ENCODE measurements at places on chromosomes 5 and 9. TPM values are rescaled to one million over a fixed set of nuclear protein-coding genes. Genes with fewer than 3 reads are reported as not detected.

GRCh38 chr9:33868440-33868973 lies 51.5 kb downstream of the UBE2R2 start:
- no peaks in the 10 kb centered on the region for H3K27me3 ChIP-seq
- H3K36me3 ChIP-seq = no peaks in the 10 kb centered on the region
- no peak for DNase-seq
- H3K4me1 ChIP-seq = no peaks in the 10 kb centered on the region

- no peaks in the 10 kb centered on the region for H3K27me3 ChIP-seq
- no peak for DNase-seq
- H3K4me1 ChIP-seq = no peaks in the 10 kb centered on the region
- H3K4me3 ChIP-seq = no peak overlapping the region
- H3K27ac ChIP-seq = no peak overlapping the region
Measured at GRCh38 chr9:93560991-93561390, 15.4 kb upstream of the PHF2 start.

- H3K4me1 ChIP-seq = no peaks in the 10 kb centered on the region
- no peak overlapping the region for H3K27ac ChIP-seq
- DNase-seq = no peak
- H3K4me3 ChIP-seq = no peak overlapping the region
- no peaks in the 10 kb centered on the region for H3K27me3 ChIP-seq
Measured at GRCh38 chr9:108209132-108209685, 646.6 kb downstream of the ACTL7B start.

DNA sequence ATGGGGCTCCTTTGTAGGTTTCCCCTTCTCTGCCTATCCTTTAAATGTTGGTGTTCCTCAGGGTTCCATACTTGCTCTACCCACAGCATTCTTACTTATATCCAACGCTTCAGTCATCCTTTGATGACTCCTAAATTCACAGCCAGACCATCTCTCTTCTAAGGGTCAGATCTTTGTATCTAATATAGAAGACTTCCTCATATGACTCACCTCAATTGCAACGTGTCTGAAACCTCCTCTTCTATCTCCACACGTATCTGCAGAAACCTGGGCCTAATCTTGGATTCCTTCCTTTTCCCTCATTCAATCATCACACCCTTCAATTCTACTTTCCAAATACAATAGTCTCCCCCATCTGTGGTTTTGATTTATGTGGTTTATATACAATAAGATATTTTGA lies 68.3 kb downstream of the HMGCR start:
- no peak for DNase-seq
- no peaks in the 10 kb centered on the region for H3K27me3 ChIP-seq
- no peak overlapping the region for H3K27ac ChIP-seq
- H3K4me3 ChIP-seq = no peak overlapping the region

- no peak overlapping the region for H3K27ac ChIP-seq
- H3K4me1 ChIP-seq = no peaks in the 10 kb centered on the region
- H3K36me3 ChIP-seq = no peaks in the 10 kb centered on the region
Measured at GRCh38 chr9:86545090-86545489, 190.9 kb upstream of the TUT7 start.

DNA sequence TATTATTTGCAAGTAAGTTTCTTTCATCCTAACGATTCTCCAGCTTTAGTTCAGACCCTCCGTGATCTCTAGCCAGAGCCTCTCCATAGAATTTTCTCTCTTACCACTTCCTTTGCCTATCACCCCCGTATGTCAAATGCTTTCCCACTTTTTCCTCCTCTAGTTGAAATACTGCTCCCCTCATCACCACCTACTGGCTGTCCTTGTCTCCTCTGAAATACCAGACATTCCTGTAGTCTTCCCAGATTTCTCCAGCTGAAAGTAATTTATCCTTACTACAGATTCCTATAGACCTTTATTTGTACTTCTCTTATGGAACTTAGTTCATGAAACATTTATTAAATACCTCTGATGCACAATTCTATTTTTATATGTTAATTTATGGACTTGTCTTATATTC lies 36.0 kb upstream of the GLIPR2 start:
- peaks cover 35% of the 10 kb centered on the region for H3K4me1 ChIP-seq
- H3K27ac ChIP-seq = peak overlapping the region; percentile 78
- H3K4me3 ChIP-seq = no peak overlapping the region
- no peaks in the 10 kb centered on the region for H3K36me3 ChIP-seq
- no peaks in the 10 kb centered on the region for H3K27me3 ChIP-seq

- no peak overlapping the region for H3K4me3 ChIP-seq
- H3K4me1 ChIP-seq = no peaks in the 10 kb centered on the region
- no peak for DNase-seq
- H3K27ac ChIP-seq = no peak overlapping the region
- no peaks in the 10 kb centered on the region for H3K27me3 ChIP-seq
- no peaks in the 10 kb centered on the region for H3K36me3 ChIP-seq
Measured at GRCh38 chr9:117541181-117541580, 126.3 kb upstream of the ASTN2 start.

DNA sequence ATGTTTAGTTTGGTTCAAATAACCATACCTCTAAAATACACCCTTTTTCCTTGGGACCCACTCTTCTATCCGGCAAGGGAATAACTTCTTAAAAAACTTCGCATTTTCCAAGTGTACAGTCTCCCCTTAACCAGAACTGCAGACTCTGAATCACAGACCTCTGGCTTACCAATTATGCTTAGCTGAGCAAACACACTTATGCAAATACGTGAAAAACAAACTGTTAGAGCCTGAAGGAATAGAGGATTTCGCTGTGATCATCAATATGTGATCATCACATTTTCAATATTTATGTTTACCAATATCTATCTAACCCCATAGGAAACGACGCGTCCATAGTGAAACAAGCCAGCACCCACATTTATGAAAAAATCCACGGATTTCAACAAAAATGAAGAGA lies 1.3 kb downstream of the LPAR1 start:
- peaks cover 8% of the 10 kb centered on the region for H3K36me3 ChIP-seq
- no peaks in the 10 kb centered on the region for H3K27me3 ChIP-seq
- no peak overlapping the region for H3K27ac ChIP-seq
- H3K4me1 ChIP-seq = peaks cover 20% of the 10 kb centered on the region
- peak overlapping the region; percentile 95 for H3K4me3 ChIP-seq

- H3K36me3 ChIP-seq = no peaks in the 10 kb centered on the region
- no peak overlapping the region for H3K4me3 ChIP-seq
- no peak for DNase-seq
- H3K4me1 ChIP-seq = peaks cover 43% of the 10 kb centered on the region
- no peaks in the 10 kb centered on the region for H3K27me3 ChIP-seq
- no peak overlapping the region for H3K27ac ChIP-seq
Measured at GRCh38 chr9:115946530-115946929, 207.1 kb upstream of the PAPPA start.

- H3K27ac ChIP-seq = no peak overlapping the region
- H3K4me3 ChIP-seq = no peak overlapping the region
- no peak for DNase-seq
- no peaks in the 10 kb centered on the region for H3K27me3 ChIP-seq
- no peaks in the 10 kb centered on the region for H3K4me1 ChIP-seq
Measured at GRCh38 chr5:112174959-112175594, 244.0 kb downstream of the EPB41L4A start.

The TAF11L5 gene
- total RNA-seq = not detected

The TAF11L9 gene
- not detected for total RNA-seq

The PCAT7 gene
- total RNA-seq = 0.19 TPM

The HTR1A gene
- not detected for total RNA-seq

All from SJSA1 (cell line).